T1000 (cell line): ENCODE measurements at places on chromosomes 11 and 22.

- DNase-seq, result no peak
Observed at GRCh38 chr22:46023558-46023981, 46.6 kb upstream of the WNT7B start.

DNA sequence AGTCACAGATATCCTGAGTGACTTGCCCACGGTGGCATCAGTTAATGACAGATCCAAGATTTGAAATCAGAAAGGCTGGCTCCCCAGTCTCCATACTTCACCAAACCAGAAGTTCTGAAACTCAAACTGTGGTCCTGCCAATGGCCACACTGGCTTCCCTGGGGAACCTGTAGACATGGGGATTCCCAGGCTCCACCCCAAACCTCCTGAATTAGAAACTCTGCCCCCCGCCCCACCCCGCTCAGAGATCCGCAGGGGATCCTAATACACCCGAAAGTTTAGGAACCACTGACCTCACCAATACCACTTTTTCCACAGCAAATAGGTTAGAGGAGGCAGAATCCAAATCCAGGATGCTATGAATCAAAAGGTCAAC is 15.3 kb downstream of the RTN4RL2 start:
- DNase-seq, result no peak

- no peak for DNase-seq
Observed at GRCh38 chr22:22856885-22857606, 30.6 kb upstream of the IGLL5 start.

DNA sequence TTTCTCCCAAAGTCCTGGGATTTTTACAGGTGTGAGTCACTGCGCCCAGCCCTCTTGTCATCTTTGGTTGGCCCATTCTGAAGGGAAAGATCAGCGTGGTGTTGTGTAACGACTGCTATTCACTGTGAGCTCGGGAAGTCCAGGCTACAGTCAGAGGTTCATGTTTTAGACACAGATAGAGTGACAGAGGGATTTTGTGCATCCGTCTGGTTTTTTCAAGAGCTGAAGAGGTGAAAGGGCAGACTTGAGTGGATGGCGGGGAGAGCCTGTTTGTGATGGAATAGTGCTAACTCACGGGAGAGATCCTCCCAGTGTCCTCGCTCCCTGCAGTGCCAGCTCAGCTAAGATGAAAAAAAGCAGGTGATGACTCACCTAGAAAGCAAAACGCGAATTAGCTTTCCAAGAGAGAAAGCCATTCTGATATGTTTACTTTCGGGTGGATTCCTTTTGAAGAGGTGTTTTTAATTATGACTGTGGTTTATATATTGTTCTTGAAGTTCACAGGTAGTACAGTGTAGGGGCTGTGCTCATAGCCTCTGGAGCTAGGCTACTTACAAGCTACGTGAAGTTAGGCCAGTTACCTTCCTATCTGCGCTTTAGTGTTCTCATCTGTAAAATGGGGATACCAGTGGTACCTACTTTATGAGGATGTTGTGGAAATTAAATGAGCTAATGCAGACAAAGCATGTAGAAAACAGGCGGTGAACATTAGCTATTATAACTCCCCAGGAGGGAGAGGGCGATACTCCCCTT is 67.2 kb downstream of the C11orf91 start:
- peak; percentile 68 for DNase-seq

DNA sequence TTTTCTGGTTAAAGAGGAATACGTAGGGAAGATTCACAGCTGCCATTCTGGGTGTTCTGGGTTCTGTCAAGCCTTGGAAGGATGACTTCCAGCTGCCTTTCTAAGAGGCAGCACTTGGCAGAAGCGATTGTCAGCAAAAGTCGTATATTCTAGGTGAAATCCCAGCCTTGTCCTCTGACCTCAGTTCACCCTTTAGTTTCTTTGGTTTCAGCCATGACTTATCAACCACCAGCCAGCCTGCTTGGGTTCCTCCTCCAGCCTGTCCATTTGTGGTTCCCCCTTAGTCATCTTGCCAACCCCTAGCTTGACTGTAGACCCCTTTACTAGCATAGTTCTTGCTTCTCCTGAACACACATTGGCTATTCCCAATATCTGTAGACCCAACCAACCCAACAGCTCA is 102.3 kb upstream of the CD44 start:
- DNase-seq, result no peak

DNA sequence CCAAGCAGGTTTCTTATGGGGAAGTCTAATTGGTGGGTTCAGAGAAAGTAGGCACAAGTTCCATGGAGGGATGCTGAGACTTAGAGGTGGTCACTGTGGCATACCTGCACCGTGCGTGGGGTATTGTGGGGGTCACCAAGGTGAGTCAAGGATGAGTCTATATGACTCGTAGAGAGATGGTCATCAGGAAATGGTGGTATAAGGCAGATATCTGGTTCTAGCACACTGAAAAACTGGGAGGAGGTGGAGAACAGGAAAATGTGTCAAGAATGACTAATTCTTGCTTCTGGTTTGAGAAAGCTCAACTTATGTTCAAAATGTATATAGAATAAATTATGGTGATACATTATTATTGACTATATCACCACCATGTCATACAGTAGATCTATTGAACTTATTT is 258.1 kb downstream of the RAB38 start:
- DNase-seq, result no peak

GRCh38 chr22:49297871-49298721 is 529.6 kb downstream of the BRD1 start:
- DNase-seq, result no peak

DNA sequence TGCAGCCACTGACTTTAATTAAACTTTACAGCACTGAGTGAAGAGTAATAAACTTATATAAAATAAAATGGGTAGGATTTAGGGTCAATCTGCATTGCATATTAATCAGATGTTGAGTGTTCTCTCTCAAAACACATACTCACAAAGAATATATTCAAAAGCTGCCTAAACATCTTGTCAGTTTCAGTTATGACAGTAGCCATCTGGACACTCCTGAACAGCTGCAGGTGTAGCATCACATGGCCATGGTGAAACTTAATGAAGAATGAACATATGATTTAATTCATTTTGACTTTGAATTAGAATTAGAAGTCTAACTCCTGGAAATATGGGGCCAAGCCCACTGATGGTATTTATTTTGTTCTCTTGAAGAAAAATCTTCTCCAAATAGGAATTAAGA is 684.3 kb upstream of the RAG2 start:
- DNase-seq, result no peak

GRCh38 chr22:38262051-38262795 is 10.6 kb downstream of the TMEM184B start:
- DNase-seq, result no peak
